ENCODE measurements at places on chromosomes 12 and 14.

DNA sequence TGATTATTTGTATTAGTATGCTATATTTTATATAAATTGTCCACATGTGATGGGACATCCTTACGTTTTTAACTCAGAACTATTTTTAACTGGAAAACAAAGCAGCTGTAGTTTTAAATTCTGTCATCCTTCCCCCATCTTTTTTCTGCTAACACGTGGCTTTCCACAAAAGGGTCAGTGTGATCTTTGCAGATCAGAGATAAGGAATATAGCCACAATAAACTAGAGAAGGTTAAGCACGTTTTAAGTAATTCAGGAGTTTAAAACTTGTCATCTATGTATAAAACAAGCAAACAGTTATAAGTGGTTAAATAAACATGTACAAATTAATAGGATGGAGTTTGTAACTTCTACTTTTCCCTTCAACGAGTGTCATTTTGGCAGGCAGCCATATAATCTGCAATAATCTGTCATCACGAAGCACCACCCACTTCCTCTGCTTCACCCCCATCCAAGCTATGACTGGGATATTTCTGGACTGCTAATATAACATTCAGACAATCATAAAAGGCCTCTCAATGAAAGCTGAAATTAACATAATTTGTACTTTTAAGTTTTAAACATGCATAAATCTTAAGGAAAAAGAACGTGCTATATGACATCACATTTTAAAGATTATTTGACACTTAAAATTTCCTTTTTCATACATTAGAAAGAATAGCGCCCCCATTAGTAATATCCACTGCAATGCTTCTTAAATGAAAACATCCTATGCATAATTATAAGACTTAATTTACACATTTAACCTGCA lies 15.3 kb downstream of the TAOK3 start:
- DNase-seq, result peak; percentile 54

DNA sequence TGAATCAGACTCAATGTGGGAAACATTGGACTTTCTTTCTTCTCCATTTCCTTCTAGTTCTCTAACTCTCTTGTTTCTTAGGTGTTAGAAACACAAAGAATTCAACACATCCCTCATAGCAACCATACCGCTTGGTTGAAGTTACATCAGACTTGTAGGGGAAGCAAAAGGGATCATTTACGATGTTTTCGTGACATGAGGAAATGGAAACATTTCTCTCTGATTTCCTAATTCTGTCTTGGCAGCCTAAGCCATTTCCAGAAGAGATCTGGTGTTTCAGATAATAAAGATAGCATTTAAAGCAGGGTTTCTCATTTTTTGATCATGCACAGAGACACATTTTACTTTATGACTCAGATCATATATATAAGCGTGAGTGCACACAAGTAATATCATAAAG lies 202.0 kb downstream of the TMEM132C start:
- DNase-seq, result no peak

DNA sequence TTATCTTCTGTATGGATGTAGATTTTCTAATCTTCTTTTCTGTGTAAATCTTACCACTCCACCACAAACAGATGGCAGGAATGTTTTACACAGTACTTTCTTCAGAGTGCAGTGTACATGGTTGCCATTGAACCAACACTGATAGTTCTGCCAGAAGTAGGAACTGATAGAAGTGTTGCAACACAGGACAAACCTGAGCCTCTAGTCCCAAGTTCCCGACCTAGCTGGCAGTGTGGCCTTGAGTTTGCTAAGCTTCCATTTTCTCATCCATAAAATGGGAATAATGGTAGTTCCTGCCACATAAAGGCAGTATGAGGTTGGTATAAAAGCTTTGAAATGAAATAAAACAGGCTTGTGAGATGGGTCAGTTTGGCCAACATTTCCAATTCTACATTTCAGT lies 50.8 kb upstream of the SAV1 start:
- no peak for DNase-seq

- DNase-seq, result no peak
Observed at GRCh38 chr12:107126796-107127481, 33.6 kb upstream of the CRY1 start.

- no peak for DNase-seq
Observed at GRCh38 chr12:45839917-45840316, 110.4 kb downstream of the ARID2 start.

- no peak for DNase-seq
Observed at GRCh38 chr14:60658909-60659585, 9.8 kb upstream of the SIX1 start.

DNA sequence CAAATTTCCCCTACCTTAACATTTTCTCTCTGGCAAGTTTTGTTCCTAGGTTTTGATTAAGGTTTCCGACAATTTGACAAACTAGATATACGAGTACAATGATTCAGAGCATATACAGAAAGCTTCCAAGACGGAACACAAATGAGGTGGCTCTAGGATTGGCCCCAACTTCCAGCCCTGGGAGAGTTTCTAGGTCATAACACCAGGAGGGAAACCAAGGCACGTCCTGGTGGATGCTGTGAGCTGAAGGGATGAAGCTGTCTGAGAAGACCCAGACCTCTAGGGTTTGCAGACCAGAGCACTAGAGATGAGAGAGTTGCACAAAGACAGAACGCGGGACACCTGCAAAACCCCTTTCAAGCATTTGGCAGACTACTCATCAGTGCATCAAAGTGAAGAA lies 51.5 kb upstream of the CAND1 start:
- DNase-seq, result no peak

DNA sequence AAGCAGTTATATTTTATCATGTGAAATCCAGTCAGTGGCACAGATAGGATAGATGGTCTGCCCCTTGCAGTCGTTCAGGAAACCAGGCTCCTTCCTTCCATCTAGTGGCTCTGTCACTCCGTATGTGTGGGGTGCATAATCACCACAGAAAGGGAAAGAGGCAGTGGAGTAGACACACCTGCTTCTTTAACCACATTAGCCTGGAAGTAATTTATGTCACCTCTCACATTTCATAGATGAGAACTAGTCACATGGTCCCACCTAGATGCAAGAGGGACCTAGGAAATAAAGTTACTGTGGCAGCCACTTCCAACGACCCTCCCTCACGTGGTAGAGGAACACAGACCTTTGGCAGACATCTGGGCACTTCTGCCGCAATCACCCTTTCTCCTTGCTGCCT lies 14.2 kb upstream of the RNU6-8 start:
- no peak for DNase-seq

DNA sequence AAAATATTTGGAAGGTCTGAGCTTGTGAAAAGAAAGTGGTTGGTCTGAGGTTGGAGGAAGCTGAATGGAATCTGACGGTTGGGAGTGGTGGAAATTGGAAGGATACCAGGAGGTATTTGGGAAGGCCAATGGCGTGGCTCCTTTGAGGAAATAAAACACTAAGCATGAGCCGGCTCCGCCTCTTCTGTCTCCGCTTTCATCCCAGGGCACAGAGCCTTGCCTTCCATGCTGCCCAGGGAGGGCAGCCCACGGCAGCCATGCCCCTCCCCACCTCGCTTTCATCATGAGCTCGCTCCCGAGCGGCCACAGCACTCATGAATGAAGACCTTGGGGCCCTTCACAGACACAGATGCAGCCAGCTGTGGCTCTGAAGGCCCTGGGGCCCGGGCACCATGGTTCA lies 36.2 kb downstream of the HSP90AA1 start:
- DNase-seq, result no peak

DNA sequence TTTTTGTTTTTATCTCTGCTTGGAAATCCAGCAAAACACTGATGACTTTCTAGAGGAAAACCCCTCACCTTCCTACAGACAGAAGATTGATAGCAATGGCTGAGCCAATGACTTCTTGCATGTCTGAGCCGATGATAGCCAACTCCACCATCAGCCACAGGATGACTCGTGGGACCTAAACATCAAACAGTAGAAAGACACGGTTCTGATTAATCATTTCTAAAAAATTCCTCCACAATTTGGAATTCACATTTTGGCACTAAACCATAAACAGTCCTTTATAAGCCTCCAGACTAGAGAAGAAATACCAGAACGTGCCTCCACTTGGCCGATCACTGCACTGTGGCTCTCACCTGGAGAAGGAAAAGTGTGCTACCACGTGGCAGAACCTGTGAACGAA lies 25.9 kb downstream of the SLC11A2 start:
- DNase-seq, result no peak

GRCh38 chr12:12019881-12020280 lies 50.9 kb upstream of the BCL2L14 start:
- no peak for DNase-seq

GRCh38 chr14:99755629-99756603 lies 37.3 kb upstream of the EML1 start:
- no peak for DNase-seq

DNA sequence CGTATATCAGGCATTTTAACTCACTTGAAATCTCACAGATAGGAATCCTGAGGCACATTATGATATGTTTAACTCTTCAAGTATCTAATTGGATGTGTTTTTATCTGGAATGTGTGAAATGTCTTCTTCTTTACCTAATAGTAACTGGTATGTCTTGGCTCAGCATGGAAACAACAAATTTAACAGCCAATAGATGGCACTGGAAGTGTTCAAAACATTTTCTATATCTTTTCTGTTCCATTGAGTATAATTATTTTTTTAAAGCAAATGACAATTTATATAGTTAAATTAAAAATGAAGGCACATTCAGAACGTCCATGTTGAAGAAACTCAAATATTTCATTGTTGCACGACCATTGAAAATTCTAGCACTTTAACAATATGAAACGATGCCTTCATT lies 164.6 kb upstream of the SLC16A7 start:
- DNase-seq, result no peak

DNA sequence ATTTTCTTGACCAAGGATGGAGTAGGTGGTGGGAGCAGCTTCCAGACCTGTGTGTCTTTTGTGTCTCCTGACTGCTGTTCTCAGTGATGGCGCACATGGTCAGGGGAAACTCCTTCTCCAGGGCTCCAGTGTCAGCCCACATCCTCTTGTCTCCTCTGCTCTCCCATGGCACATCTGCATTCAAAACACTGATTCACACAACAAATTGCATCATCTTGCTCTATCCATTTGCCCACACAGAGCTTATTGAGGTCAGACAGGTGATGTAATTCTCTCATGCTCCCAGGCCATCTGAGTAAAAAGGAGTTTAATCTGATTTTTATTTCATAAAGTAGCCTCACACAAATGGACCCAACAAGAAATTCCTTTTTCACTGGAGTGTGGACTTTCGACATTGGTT lies 21.8 kb upstream of the TMEM132C start:
- DNase-seq, result no peak

DNA sequence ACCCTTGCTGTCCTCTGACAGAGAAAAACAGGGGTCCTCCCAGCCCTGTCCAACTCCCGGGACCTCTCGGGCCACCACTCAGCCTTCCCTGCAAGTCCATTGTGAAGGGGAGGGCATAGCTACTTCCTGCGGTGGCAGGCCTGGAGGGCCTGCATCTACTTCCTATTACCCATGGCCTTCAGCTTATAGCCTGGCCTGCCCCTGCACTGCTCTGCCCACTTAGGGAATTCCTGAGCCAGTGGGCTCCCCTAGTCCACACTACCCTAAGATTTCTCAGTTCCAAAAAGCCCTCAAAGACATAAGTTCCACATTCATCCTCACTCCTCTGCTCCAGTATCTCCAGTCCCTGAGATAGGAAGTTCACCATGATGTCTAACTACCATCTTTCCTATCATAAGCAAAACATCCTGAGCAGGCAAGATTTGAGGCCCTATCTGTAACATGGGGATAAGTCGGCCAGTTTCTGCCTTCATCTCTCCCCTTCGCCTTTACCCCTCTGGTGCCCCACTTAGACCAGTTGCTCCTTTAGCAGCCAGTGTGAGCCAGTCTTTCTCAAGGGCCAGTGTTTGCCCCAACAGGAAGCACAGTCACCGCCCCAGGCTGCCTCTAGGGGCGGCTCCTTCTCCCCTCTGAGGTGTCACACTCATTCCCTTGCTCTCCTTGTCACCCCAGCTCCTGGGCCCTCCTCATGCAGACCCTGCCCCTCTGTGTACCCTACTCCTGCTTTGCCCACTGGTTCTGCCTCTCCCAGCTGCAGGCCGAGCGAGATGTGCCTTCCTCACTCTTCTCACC lies 10.9 kb downstream of the HDAC7 start:
- DNase-seq, result peak; percentile 72

DNA sequence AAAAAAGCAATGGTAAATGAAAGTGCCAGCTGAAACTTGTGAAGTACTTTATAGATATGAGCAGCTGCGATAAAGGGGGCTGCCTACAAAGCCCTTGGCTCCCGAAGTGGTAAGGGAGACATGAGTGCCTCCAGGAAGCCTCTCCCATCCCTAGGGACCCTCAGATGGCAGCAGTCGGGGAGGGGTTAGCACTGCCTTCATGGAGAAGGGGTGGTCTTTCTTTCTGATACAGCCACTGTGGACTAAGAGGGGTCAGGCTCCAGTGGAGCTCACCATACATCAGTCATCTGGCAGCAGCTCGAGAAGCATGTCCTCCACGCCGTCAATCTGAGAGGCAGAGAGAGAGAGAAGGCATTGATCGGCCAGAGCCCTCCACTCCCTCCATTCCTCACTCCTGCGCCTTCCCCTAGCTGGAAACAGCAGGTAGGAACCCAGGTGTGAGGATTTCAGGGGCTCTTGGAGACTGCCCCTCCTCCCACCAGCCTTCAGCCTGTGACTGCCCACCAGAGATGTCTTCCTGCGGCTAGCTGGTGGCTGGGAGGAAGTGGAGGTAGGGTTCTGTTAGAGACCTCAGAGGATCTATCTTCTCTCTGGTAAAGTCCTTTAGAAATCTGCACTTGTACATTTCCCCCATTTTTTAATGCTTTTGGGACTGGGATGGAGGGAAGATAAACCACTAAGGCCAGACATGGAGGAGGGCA lies 2.3 kb downstream of the TCL1A start:
- no peak for DNase-seq

DNA sequence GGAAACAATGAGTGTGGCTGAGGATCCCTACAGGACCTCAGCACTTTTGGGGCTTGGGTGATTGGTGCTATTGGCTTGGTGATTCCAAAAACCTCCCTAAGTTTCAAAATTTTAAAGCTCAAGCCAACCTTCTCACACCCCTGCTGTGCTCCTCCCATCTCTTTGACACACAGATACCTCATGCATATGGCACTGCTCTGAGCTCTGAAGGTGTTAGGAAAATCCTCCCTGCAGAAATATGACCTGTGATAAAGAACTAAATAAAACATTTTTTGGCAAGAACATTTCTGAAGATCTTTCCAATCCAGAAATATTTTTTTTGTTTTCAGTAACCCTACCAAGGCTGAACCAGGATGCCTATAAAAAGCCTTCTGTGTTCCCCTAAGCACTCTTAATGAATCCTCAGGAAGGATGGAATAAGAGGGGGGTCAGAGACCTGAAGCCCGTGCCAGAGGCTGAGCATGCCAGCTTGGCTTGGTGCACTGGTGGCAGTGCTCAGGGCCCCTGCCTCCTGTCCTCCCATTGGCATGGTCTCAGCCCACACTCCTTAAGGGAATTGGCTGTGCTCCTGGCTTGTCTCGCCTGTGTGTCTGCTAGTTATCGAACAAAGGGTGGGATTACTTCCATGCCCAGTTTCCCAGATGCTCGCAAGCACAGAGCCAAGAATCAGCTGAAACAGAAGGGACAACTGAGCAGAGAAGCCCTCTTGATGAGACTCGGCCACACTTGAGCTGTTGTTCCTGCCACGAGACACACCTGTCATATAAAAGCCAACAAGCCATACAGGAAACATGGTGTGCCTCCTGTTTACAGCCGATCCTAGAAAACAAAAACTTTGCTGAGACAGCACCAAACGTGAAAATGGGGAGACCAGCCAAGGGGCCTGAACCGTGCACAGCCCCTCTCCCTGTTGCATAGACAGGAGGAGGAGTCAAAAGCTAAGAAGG lies 132.7 kb upstream of the EEA1 start:
- DNase-seq, result no peak

GRCh38 chr14:62253911-62254310 lies 491.7 kb downstream of the SNAPC1 start:
- DNase-seq, result no peak

- no peak for DNase-seq
Observed at GRCh38 chr12:46445551-46446235, 73.1 kb upstream of the SLC38A2 start.

- peak; percentile 50 for DNase-seq
Observed at GRCh38 chr12:76455582-76456345, 103.8 kb downstream of the OSBPL8 start.
